ENCODE measurements at places on chromosomes 6 and 20.

DNA sequence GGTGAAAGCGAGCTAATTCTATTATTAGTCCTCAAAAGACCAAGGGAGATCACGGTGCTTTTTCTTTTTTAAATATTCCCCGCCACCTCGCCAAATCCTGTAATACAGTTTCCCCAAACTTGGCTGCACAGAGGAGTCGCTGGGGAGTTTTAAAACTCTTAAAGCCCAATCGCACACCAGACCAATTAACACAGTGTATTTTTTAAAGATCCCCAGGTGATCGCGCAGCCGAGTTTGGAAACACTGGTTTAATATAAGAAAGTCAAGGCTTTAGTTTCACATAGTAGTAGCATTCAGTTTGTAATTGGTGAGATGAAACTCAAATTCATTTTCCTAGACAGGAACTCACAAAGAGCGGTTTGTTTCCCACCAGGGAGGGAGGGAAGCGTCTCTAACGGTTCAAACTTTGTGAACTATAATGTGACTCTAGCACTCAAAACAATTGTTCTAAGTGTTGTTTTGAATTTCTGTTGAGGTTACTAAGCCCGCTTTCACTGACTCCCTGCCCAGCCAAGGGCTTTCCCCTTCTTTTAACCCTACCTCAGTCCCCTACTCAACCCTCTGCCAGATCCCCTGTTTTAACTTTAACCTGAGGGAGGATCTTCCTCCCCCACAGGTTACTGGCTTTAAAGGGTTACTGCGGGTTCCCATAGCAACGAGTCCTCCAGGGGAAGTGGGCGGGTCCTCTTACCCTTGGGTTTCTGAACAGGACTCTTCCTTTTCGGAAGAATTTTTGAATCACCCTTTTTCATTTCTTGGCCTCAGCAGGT is 25.7 kb upstream of the BTBD3 start:
- DNase-seq = peak; percentile 80

GRCh38 chr20:10447028-10447427 is 11.9 kb downstream of the SLX4IP start:
- no peak for DNase-seq

DNA sequence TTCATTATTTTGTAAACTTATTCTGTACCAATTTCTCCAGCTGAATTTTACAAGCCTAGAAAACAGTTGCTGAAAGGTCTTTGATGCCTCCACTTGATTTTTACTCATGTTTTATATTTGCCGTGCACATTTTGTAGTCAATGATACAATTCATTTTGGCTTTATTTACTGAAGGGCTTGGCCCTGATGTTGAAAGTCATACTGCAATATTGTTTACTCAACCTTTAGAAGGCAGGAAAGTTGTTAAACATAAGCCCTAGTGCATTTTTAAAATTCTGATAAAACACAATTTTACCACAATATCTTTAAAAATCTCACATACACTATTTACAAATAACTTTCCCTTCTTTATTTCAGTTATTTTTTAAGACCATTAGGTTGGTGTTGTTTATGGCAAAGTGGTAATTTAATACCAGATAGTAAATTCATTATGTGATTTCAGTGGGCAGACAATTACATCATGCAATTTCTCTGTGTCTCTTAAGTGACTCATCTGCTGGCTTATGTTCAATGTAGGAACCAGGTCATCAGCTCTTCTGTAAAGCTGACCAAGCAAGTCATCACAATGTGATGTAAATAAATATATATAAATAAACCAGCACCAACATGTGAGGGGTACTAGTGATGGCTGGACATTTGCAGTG is 121.1 kb upstream of the SLC35B3 start:
- peak; percentile 84 for DNase-seq

GRCh38 chr20:19491241-19491640 is 266.8 kb upstream of the RIN2 start:
- no peak for DNase-seq

DNA sequence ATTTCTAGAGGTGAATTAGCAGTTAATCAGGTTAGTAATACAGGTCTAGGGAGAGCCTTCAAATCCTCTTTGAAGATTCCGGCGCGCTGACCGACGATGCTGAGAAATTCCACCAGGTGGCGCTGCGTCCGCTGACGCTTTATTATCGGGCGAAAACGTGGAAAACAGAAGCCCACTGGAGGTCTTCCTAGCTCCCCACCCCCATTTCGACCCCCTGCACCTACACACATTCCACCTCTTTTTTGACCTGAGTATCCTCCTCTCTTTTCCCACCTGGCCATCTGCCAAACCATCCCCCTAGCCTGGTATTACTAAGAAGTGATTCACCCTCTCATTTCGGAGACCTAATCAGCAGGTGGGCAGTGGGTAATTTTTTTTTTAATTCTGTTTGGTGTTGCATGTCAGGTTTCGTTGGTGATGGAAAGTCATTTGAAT is 65.4 kb upstream of the RIN2 start:
- DNase-seq = peak; percentile 24

DNA sequence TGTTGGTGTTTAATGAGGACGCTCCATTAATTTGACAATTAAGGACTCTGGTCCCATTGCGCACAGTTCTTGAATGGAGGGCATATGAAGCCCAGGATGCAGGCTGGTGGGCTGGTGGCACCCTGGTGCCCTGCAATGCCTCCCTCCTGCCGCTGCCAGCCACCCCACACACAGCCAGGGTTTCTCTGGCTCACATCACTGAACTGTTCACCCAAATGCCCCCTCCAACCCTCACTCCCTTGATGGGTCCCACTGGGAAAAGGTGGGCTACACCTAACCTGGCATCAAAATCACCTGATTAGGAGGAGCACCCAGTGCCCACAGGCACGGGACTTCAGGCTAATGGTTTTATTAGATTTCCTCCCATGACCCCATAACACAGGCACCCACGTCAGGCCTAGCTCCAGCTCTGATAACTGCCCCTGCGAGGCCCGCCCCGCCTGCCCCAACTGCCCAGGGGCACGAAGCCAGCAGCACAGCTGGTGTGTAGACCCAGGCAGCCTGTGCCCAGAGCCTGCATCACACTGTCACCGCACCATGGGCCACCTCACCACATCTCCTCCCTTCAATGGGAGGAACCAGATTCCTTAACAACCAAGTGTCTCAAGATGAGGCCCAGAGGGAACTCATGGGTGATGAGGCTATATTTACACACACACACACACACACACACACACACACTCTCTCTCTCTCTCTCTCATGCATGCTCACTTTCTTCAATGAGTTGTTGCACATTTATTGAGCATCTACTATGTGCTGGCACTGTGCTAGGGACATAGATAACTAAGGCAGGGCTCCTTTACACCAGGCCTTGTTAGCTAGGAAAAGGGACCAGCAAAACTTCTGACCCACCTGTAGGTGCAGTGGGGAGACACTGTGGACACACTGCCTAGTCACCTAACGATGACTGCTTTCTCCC is 107.3 kb downstream of the NOL4L start:
- DNase-seq = no peak

- DNase-seq = no peak
These were observed 23.7 kb downstream of the SULF2 start for GRCh38 chr20:47761482-47762047.

- no peak for DNase-seq
These were observed 351.2 kb downstream of the CD83 start for GRCh38 chr6:14468647-14469321.

DNA sequence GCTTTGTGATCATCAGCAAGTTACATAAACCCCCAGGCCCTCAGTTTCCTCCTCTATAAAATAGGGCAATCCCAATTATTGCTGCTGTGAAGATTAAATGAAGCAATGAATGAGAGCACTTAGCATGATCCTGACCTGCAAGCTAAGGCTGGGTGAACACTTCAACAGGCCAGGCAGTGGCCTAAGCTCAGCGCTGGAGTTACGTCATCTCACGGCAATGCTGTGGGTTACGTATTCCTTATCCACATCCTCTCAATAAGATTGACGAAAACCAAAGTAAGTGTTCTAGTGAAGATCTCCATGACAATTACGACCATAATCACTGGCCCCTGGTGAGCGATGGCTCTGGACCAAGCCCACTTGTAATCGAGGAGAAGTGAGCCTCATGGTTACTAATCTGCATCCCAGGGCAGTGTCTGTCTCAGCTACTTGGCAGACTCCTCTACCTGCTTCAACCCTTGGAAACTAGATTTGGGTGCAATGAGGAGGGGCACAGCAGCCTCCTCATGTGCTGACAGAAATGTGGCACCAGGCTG is 274.1 kb upstream of the ARID1B start:
- DNase-seq = no peak

GRCh38 chr6:128509709-128510108 is 10.7 kb downstream of the PTPRK start:
- no peak for DNase-seq

DNA sequence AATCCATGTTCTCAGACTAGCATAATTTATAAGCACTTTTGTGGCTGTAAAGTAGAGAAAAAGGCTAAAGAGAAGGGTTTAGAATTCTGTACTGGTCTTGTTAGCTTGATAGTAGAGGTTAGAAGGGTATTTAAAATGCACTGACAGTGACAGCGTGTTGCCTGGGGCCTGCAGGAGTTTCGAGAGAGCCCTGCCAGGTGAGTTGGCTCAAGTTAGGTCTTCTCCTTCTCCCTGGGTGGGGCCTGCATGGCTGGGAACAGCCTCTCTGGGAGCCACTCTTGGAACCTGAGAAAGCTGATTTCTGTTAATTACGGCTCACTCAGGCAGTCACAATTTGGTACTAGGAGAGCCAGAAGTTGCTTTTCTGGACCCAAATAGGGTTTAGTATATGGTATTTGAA is 103.7 kb downstream of the ARID1B start:
- no peak for DNase-seq

DNA sequence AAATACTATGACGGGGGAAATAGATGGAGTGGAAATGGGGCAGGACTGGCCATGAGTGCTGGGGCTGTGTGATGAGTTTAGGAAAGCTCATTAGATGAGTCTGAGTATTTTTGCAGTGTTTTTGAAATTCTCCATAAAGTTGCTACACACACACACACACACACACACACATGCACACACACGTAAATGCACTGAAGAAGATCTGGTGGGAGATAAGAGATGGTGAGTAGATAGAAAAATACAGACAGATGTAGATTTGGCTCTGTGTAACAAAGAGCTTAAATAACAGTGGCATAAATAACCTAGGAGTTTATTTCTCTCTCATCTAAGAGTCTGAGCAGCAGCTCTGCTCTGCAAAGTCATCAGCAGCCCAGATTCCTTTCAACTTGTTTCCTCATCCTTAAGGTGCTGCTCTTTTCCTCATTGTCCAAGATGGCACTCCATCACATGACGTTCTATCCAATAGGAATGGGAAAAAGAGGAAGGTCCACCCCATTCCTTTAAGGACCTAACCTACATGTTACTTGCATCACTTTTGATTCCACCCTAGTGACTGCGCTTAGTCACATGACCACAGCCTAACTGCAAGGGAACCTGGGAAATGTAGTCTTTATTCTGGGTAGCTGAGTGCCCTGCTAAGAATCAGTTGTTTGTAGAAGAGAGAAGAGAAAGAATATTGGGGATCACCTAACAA is 76.4 kb downstream of the EYA2 start:
- DNase-seq = peak; percentile 20

DNA sequence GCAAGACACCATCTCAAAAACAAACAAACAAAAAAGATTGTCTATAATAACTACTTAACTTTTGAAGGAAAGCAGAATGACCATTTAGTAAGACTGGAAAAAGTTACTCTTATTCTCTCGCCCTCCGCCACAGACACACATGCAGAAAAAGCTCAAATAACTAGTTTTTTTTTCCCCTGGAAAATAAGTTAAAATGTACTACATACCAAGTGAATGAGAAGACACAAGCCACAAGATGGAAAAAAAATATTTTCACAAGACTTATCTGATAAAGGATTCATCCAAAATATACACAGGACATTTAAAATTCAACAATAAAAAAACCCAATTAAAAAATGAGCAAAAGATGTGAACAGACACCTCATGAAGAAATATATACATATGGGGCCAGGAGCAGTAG is 31.9 kb downstream of the NUDT3 start:
- no peak for DNase-seq

- no peak for DNase-seq
These were observed 29.6 kb upstream of the MICB start for GRCh38 chr6:31468311-31468710.

- DNase-seq = no peak
These were observed 105.6 kb downstream of the PREX1 start for GRCh38 chr20:48722002-48722731.

GRCh38 chr6:159513074-159513720 is 179.8 kb downstream of the SOD2 start:
- no peak for DNase-seq

DNA sequence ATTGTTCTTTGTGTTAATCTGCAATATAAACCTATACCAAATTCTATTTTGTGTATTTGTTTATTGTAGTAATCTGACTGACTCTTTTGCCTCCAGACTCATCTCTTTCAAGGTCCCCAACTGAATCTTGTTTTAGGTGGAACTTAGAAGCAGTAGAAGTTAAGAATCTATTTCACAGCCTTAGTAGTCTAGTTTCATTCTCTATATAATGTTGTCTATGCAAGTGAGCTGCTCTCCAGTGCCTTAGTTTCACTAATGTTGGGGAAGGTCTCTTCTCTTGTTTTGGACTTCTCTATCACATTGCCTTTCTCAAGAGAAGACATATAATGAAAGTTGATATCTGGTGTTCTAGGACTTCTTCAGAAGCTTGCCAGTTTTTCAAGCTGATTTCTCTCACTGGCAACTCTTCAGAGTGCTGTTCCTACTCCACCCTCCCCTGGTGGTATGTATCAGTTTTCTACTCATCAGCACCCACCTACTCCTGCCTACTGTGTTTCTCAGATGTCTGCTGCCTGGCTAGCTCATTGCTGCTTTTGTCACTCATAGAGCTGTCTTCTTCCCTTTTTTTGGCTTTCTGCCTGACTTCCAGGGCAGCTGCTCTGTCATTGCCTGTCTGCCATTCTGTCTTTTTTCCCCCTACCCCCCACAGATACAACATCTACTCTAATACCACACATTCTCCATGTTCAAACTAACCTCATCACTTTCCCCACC is 82.1 kb downstream of the PTPRA start:
- DNase-seq = no peak

- no peak for DNase-seq
These were observed 80.1 kb upstream of the HDAC2 start for GRCh38 chr6:114051031-114051430.

GRCh38 chr20:36312724-36313441 is 6.7 kb downstream of the DLGAP4 start:
- no peak for DNase-seq

DNA sequence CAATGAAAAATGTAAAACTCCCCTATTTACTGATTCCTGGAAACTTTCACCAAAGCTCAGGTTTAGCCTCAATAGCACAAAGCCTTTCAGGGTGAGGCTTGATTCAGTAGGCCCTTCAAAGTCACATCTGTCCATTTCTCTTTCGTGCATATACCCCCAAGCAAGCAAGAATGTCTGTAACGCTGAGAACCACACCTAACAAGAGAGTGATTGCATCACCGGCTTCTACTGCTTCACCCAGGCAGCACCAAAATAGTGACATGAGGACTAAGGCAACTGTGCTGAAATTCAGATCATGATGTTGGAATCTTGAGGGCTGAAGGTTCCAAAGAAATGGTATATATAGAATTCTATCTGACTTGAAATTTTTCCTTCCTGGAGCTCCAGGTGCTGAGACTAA is 26.1 kb downstream of the CGA start:
- no peak for DNase-seq

- DNase-seq = no peak
These were observed 495.4 kb downstream of the CDH26 start for GRCh38 chr20:60453388-60454246.

All from SHP77 treated with DMSO at 0.1 percent for 48 hours (cell line).